ENCODE measurements at places on chromosomes 4 and X. TPM values are rescaled to one million over a fixed set of nuclear protein-coding genes. Genes with fewer than 3 reads are reported as not detected.

The XAGE3 gene
- total RNA-seq: not detected

DNA sequence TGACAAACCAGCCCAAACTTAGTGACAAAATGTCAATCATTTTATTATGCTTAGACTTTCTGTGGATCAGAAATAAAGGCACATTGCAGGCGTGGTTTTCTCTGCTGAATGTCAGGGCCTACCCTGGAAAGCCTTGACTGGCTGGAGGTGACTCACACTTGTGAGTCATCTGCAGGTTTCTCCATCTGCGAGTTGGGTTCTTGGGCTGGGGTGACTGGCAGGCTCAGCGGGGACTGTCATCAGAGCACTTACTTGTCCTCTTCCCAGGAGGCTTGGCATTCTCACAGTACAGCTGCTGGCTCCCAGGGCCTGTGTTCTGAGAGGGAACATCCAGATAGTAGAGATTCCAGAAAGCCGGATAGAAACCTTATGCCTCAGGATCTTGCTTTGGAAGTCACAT is 153.8 kb upstream of the AGA start:
- DNase-seq: peak; percentile 75
- no peaks in the 10 kb centered on the region for H3K27me3 ChIP-seq
- no peak overlapping the region for H3K27ac ChIP-seq
- no peak overlapping the region for H3K4me3 ChIP-seq
- H3K4me1 ChIP-seq: no peaks in the 10 kb centered on the region

The SPANXN4 gene
- total RNA-seq: not detected

The USP17L29 gene
- total RNA-seq: not detected

- H3K36me3 ChIP-seq: peaks cover 11% of the 10 kb centered on the region
- no peaks in the 10 kb centered on the region for H3K4me1 ChIP-seq
- no peak overlapping the region for H3K4me3 ChIP-seq
- H3K27ac ChIP-seq: no peak overlapping the region
- DNase-seq: no peak
Measured at GRCh38 chrX:13759152-13759718, 24.7 kb downstream of the OFD1 start.

GRCh38 chrX:119272882-119273419 is 36.9 kb downstream of the PGRMC1 start:
- H3K4me3 ChIP-seq: no peak overlapping the region
- H3K27me3 ChIP-seq: no peaks in the 10 kb centered on the region
- no peak overlapping the region for H3K27ac ChIP-seq
- H3K36me3 ChIP-seq: no peaks in the 10 kb centered on the region
- no peak for DNase-seq

The SYTL5 gene
- 8.4 TPM for total RNA-seq

DNA sequence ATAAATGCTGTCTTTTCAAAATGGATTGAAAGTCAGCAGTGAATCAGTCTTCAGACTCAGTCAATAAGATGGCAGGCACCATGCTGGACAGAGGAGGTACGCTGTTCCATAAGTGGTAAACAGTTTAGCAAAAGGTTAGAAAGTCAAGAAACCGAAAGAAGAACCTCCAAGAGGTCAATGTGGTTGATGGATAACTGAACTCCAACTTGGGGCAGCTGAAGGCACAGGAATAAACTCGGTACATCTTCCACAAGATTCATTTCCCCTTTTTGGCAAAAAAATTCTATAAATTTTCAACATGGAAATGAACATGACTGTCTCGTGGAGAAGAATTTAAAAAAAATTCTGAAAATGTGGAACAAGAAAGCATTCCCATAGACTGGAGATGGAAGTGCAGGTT is 18.4 kb upstream of the SEL1L3 start:
- no peak overlapping the region for H3K4me3 ChIP-seq
- H3K27me3 ChIP-seq: no peaks in the 10 kb centered on the region
- no peak for DNase-seq
- no peak overlapping the region for H3K27ac ChIP-seq
- peaks cover 17% of the 10 kb centered on the region for H3K4me1 ChIP-seq
- no peaks in the 10 kb centered on the region for H3K36me3 ChIP-seq

DNA sequence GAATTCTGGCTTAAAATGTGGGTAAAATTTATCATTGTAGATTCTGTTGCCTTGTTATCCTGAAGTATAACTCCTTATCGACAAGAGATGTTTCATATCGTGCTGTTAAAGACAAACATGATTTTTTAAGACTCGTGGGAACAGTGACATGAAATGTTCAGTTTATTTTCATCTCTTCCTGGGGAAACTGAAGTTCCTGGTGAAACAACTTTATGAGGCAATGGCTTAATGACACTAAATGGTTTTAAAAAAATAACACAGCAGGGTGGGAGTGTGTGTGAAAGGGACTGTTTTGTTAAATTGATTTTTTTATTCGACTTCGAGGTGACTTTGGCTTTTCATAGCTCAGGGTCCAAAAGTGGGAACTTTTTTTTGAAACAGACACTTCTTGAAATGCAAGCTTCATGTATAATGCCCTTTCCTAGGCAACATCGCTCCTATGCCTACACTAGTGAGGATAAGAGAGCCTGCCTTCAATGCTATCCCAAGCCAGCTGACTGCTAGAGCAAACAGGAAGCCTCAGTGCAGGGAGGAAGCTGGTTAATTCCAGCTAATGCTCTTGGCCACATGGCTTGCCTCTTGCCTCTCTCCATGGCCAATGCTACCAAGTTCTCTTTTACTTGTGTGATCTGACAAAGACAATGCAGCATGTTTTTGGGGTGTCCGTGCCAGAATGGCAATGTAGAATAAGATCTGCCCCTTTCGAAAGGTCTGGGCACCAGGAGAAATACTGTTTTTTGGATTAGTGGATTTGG is 80.9 kb upstream of the PLAC1 start:
- H3K27me3 ChIP-seq: no peaks in the 10 kb centered on the region
- H3K36me3 ChIP-seq: no peaks in the 10 kb centered on the region
- H3K4me1 ChIP-seq: peaks cover 6% of the 10 kb centered on the region
- DNase-seq: no peak
- H3K4me3 ChIP-seq: no peak overlapping the region
- H3K27ac ChIP-seq: no peak overlapping the region

DNA sequence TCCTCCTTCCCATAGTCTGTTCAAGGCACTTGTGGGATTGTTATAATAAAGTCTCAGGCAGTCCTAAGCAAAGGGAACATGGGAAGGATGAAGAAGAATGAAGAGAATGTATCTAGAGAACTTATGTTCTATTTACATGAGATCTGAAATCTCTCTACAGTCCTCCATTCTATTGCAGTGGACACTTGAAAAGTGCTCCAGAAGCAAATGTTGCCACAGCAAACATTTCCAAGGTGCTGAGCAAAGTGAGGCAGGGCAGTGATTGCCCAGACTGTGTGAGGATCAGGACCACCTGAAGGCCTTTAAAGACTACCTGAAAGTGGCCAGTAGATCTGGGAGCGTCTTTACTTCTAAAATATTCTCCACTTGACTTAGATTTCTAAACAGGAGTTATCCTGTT is 203.5 kb downstream of the RBM46 start:
- no peaks in the 10 kb centered on the region for H3K36me3 ChIP-seq
- H3K4me1 ChIP-seq: no peaks in the 10 kb centered on the region
- no peak overlapping the region for H3K27ac ChIP-seq
- H3K27me3 ChIP-seq: no peaks in the 10 kb centered on the region
